ENCODE measurements at places on chromosomes 4 and X.

DNA sequence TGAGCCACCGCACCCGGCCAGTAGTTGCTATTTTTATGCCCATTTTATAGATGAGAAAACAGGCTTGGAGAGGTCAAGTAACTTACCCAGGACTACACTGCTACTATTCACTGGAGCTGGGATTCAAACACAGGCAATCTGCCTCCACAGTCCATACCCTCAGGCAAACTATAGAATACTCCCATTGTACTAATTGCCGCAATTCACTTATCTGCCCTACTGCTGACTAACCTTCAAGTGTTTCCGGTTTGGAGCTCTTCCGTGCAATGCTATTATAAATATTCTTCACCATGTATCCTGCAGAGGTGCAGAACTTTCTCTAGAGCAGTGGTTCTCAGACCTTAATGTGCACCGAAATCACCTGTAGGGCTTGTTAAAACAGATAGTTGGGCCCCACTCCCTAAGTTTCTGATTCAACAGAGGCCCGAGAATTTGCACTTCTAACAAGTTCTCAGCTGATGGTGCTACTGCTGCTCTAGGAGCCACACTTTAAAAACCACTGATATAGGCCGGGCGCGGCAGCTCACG is 1.9 kb upstream of the G3BP2 start:
- DNase-seq: no peak

GRCh38 chr4:56772134-56772533 is 49.4 kb downstream of the SPINK2 start:
- no peak for DNase-seq

DNA sequence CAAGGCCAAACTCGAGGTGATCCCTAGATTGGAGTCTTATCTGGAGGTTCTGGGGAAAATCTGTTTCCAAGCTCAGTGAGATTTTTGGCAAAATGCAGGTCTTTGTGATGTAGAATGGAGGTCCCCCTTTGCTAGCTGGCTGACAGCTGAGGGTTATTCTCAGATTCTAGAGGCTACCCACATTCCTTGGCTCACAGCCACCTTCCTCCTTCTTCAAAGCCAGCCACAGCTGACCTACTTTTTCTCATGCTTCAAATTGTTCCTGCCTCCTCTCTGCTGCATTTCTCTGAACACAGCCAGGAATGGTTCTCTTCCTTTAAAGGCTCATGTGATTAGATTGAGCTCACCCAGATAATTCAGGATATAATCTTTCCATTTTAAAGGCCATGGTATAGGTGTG is 86.9 kb downstream of the VCX3A start:
- DNase-seq: no peak

DNA sequence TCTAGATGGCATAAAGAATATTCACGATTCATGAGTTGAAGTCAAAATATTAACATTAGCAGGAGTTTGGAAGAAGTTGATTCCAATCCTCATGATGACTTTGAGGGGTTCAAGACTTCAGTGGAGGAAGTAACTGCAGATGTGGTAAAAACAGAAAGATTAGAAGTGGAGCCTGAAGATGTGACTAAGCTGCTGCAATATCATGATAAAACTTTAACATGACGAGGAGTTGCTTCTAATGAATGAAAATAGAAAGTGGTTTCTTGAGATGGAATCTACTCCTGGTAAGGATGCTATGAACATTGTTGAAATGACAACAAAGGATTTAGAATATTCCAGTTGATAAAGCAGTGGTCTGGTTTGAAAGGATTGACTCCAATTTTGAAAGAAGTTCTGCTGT is 70.1 kb upstream of the TMLHE start:
- no peak for DNase-seq

GRCh38 chr4:181293541-181293940 is 949.7 kb upstream of the TENM3 start:
- no peak for DNase-seq

DNA sequence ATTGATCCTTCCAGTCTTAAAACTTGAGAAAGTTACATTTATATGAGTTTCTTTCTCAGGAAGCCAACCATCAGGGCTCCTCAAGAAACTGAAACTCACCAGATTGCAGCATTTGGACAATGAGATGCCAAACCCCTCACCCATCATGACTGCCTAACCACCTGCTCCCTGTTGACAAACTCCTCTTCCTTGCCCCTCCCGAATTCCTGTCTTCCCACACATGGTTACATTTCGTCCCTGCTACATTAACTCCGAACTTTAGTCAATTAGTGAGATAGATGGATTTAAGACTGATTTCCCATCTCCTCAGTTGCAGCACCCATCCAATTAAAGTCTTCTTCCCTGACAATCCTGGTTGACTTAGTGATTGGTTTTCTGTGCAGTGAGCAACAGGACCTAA is 118.7 kb downstream of the ZNF330 start:
- no peak for DNase-seq

- no peak for DNase-seq
Observed at GRCh38 chr4:145566086-145566708, 53.0 kb upstream of the MMAA start.

GRCh38 chrX:107683124-107683895 is 55.0 kb downstream of the PRPS1 start:
- DNase-seq: no peak

DNA sequence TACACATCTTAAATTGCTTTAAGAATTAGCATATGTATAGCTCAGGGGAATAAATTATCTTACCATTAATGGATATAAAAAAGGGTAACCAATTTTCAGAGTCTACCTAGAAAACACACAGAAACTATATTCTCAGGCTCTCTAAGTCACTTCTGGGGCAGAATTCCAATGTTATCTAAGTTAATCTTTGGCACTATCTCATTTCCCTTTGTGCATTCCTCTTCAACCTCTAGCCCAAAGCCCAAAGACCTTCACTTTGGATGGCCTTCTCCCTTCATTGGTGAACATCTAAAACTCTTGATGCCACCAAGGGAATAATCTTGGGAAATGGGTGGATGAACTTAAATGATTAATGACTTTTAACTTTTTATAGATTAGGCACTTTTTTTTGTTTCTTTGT is 108.3 kb downstream of the APBB2 start:
- no peak for DNase-seq

DNA sequence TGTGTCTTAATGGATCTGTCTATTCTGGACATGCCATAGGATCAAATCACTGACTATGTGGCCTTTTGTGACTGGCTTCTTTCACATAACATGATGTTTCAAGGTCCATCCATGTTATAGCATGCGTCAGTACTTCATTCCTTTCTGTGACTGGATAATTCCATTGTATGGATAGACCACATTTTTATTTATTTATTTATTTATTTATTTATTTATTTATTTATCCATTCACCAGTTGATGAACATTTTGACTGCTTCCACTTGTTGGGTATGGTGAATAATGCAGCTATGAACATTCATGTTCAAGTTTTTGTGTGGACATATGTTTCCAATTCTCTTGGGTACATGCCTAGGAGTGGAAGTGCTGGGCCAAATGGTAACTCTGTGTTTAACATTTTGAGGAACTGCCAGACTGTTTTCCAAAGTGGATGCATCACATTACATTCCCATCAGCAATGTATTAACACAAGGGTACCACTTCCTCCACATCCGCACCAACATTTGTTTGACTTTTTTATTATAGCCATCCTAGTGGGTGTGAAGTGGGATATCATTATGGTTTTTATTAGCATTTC is 14.0 kb downstream of the RTL5 start:
- no peak for DNase-seq

GRCh38 chrX:77628294-77629025 is 157.6 kb downstream of the ATRX start:
- DNase-seq: no peak

- DNase-seq: no peak
Observed at GRCh38 chrX:9656871-9657270, 108.8 kb downstream of the GPR143 start.

GRCh38 chr4:80309294-80310004 is 26.1 kb upstream of the CFAP299 start:
- DNase-seq: peak; percentile 92

- DNase-seq: no peak
Observed at GRCh38 chr4:60463857-60464502, 736.1 kb upstream of the ADGRL3 start.

DNA sequence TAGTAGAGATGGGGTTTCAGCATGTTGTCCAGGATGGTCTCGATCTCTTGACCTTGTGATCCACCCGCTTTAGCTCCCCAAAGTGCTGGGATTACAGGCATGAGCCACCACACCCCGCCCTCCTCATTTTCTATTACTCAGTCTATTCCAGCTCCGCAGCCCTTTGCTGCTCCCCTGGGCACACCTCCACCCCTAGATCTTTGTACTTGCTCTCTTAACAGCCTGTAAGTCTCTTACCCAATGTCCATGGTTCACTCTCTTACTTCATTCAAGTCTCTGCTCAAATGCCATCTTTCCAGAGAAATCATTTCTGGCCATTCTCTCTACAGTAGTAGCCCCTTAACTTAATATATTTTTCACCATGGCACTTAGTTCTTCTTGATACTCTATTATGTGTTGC is 64.7 kb downstream of the LDB2 start:
- no peak for DNase-seq

- no peak for DNase-seq
Observed at GRCh38 chr4:136583567-136583966, 948.7 kb downstream of the PCDH18 start.

DNA sequence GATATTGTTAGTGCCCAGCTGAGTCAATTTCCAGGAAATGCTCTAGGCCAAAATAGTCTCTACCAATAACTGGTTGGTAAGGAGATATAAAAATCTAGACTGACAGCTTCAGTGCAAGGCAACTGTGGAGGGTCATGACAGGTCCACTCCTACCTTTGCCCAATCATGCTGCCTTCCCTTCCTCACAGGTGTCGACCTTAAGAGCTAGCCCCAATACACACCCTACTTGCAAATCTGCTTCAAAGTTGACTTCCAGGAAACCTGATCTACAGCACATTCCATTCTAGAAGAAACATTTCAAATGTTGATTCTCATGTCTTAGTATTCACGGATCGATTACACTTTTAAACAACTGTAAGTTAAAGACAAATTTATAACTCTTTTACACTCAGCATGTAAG is 1455.5 kb downstream of the TECRL start:
- DNase-seq: no peak

GRCh38 chr4:74891037-74891436 is 41.9 kb upstream of the PARM1 start:
- DNase-seq: no peak

- no peak for DNase-seq
Observed at GRCh38 chrX:150772150-150772970, 79.2 kb downstream of the MTMR1 start.

DNA sequence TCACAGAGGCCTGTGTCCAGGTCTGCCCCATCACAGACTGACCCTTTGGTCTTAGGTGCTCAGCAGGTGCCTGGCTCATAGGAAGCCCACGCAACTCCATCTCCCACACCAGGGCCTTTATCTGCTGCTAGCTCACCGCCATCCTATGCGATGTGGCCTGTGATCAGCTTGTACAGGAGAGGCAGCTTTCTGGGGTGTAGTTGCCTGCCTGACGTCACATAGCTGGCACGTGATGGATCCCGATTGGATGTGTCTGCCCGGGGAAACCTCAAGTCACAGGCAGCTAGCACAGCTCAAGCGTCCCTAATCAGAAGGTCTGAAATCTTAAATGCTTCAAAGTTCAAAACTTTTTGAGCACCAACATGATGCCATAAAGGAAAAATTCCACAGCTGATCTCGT is 41.2 kb upstream of the CLDN34 start:
- DNase-seq: no peak

GRCh38 chrX:20325786-20326388 is 59.2 kb upstream of the RPS6KA3 start:
- no peak for DNase-seq

GRCh38 chr4:141352909-141353525 is 132.3 kb downstream of the ZNF330 start:
- peak; percentile 72 for DNase-seq

GRCh38 chrX:48498374-48498809 is 10.4 kb upstream of the PORCN start:
- no peak for DNase-seq

DNA sequence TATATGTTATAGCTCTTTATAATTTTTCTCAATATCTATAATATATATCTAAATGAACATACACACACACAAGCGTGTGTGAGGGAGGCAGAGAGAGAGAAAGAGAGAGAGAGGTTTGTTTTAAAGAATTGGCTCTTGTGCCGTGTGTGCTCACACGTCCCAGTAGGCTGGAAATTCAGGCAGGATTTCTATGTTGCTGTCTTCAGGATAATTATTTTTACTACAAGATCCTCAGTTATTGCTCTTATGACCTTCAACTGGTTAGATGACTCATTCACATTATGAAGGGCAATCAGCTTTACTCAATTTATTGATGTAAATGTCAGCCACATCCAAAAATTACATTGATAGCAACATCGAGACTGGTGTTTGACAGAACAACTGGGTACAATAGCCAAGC is 1520.7 kb upstream of the PCDH7 start:
- DNase-seq: no peak

DNA sequence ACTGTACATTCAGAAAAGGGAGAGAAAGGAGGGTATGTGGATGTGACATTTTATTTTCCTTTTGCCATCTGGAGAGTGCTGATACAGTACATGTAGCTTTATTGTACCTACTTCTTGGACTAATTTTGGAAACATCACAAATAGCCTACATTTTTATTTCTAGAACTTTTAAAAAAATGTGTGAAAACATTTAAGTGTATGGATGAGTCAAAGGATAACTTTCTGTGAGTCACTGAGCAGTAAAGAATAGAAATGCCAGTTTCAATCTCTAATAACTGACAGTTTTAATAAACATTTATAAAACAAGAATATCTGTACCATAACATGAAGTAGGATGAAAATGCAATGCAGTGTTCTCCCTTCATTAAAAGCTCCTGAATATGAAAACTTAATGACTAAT is 374.4 kb upstream of the NWD2 start:
- no peak for DNase-seq

GRCh38 chr4:126071346-126072333 is 756.9 kb downstream of the FAT4 start:
- DNase-seq: peak; percentile 49

GRCh38 chrX:6184900-6185515 is 43.7 kb downstream of the NLGN4X start:
- DNase-seq: peak; percentile 9

- DNase-seq: no peak
Observed at GRCh38 chrX:27626066-27626465, 35.9 kb downstream of the DCAF8L2 start.

GRCh38 chrX:148268673-148269072 is 231.7 kb upstream of the AFF2 start:
- DNase-seq: no peak

DNA sequence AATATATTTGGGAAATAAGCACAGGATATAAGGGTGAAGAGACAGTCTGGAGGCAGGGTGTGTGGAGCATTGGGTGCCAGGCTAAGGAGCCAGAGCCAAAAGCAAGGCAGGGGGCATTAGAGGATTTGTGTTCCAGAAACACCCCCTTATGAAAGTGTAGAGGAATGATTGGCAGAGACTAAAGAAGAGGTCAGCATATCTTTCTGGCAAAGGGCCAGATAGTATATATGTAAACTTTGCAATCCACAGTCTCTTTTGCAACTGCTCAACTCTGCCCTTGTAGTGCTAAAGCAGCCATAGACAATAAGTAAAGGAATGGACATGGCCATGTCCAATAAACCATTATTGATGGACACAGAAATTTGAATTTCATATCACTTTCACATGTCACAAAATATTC is 3.6 kb upstream of the SLC9A6 start:
- no peak for DNase-seq

- no peak for DNase-seq
Observed at GRCh38 chrX:120452131-120452530, 17.0 kb downstream of the LAMP2 start.

GRCh38 chrX:34563804-34564203 is 93.3 kb downstream of the TMEM47 start:
- DNase-seq: no peak

GRCh38 chr4:2583517-2583916 is 47.1 kb downstream of the FAM193A start:
- DNase-seq: no peak

GRCh38 chr4:165164257-165164656 is 43.1 kb upstream of the KLHL2 start:
- DNase-seq: no peak

All from non-pigmented ciliary epithelial cell (primary cell).